ENCODE measurements at places on chromosomes 2 and 18.

DNA sequence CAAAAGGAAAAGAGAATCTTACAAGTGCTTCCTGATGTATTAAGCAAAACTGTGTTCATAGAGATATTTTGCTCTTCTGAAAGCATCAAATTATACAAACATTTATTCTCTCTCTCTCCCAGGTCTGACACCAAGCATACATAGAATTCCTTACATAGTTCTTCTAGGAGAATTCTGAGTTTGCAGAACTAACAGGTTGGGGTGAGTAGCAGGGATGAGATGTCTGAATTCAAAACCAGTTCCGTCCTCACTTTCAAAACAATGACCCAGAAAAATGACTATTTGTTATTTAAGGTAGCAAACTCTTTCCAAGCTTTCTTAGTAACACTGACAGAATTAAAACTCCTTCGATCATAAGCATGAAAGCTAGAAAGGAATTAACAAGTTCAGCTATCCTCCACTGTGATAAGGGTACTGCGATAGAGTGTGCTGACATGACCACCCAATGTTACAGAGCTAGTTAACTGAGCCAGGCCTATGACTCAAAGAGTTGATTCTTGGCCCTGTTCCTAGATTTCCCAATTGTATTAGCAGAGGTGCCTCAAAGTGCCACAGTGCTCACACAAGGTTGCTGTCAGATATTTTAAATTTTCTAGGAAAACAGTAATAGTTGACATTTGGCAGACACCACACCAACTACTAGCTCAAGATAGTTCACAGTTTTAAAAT, 85.8 kb upstream of the SETBP1 start:
- no peak for DNase-seq

DNA sequence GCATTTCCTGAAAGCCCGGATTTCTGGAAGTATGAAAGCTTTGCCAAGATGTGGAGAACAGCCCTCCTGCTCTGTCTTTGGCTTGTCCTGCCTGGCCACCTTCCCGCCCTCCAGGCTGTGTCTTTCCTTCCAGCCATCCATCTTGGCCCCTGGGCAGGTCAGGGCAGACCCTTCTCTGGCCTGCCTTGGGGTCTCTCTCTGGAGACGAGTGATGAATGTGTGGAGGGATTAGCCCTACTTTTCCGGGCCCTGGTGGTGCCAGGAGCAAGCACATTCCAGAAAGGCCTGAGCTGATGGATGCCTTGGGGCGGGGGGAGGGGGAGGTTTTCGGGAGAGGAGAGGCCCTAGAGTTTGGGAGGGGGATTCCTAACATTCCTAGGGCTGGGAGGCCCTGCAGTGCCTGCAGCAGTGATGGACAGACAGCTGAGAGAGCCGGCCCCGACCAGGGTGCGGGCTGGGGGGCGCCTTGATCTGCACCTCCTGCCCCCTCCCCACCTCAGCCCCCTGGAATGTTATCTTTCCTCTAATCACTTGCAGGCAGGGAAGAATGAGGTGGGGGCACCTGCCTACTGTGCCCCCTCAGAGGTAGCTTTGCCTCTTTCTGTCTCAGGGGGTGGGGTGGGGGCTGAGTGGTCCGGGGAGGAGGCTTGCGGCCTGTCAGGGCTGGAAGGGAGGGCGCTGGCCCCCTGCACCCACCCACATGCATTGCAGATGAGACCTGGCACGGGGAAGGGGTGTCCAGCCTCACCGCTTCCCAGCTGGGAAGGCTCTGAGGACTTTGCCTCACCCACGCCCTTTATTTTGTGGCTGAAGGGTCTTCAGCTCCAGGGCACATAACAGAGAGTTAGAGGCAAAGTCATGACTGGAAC, 156.2 kb downstream of the DDX1 start:
- no peak for DNase-seq

GRCh38 chr2:23584054-23584745, 199.2 kb downstream of the KLHL29 start:
- no peak for DNase-seq

DNA sequence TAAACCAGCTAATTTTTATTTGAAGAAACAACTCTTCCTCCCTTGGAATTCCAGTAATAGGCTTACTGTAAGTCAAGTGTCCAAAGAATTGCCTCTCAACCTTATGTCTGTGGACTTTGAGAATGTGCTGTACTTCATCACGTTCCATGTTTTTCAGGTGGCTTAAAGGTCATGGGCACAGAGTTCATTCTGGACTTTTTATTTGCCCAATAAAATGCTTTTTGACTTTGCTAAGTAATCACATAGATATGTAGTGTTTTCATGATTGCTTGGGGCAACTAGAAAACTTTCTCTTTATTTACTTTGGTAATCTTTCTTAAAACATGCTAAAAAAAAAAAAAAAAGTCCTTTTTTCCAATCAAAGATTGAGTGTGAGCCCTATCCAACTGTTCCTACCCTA, 10.4 kb upstream of the DNAH7 start:
- no peak for DNase-seq

- DNase-seq = no peak
These were observed 3.7 kb upstream of the ODC1 start for GRCh38 chr2:10451819-10452218.

DNA sequence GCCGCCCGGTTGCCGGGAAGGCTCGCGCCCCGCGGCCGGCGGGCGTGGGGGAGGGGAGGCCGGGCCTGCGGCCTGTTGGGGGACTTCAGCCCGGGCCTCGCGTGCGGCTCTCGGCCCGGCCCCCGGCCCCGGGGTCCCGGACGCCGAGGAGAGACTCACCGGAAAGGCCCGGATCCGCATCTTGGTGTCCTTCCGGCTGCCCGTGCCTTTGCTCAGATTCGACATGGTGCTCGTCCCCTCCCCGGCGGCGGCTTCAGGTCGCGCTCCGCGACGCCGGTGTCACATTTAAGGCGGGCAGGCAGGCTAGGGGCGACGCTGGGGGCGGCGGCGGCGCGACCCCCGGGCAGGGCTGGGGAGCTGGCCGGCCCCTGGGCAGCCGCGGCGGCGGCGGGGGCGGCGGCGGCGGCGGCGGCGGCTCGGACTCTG, 365 bp downstream of the CUL3 start:
- peak; percentile 65 for DNase-seq

- DNase-seq = no peak
These were observed 11.5 kb upstream of the ASB1 start for GRCh38 chr2:238415036-238415764.

DNA sequence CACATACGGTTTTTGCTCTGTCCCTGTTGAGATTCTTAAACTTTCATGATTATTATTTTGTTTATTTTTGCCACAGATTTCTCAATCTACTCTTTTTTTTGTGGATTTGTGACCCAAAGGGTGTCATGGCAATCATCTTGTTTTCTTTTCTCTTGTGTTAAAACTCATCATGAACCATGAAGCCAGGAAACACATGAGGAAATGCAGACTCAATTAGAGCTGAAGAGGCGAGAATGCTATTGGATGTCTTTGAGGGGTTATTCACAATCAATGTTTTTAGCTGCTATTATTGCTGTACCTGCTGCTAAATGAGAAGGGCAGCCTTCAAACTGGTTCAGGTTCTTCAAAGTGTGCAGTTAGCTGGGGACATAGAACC, 99.5 kb upstream of the MMADHC start:
- no peak for DNase-seq

GRCh38 chr2:60159519-60159918, 393.9 kb downstream of the BCL11A start:
- DNase-seq = no peak

GRCh38 chr2:64019083-64019974, at the start of gene VPS54:
TSS of gene VPS54 (minus strand) at chr2:64019428. CDS start at chr2:63983999, 35,429 bp downstream.
- peak; percentile 56 for DNase-seq

DNA sequence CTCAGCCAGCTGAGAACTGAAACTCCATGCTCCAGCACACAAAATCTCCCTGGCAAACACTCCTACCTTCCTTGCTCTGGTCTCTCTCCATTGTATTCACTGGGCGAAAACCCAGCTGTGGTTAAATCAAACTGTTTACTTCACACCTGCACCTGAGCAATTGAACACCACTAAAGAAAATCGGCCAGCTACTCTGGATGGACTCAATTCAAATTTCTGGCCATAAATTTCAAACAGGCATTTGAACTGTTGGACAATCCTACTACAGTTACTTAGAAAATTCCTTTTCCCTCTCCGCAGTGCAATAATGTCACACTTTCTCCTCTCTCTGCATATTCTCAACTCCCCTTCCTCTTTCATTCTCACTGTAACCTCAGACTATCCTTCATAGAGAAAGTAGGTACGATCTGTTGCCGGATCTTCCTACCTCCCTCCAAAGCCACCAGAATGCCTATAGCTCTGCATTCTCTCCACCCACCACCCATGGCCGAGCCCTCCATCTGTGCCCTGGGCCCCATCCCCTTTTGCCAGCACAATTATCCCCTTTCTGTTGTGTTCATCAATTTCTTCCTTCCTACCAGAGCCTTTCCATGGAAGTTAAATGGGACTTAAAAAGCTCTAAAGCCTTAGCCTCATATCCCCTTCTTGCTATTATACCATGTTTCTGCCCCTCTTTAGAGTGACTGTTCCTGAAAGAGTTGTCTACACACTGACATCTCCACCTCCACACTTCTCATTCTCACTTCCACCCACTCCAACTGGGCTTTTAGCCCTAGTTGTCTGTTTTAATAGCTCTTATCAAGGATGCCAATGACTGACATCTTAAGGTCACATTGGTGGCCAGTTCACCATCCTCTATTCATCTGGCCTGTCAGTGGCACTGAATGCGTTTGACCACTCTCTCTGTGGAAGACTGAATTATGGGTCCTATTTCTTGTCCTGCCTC, 127.5 kb upstream of the SLC1A4 start:
- DNase-seq = no peak

- no peak for DNase-seq
These were observed 332.0 kb downstream of the PIK3C3 start for GRCh38 chr18:42287047-42287446.

DNA sequence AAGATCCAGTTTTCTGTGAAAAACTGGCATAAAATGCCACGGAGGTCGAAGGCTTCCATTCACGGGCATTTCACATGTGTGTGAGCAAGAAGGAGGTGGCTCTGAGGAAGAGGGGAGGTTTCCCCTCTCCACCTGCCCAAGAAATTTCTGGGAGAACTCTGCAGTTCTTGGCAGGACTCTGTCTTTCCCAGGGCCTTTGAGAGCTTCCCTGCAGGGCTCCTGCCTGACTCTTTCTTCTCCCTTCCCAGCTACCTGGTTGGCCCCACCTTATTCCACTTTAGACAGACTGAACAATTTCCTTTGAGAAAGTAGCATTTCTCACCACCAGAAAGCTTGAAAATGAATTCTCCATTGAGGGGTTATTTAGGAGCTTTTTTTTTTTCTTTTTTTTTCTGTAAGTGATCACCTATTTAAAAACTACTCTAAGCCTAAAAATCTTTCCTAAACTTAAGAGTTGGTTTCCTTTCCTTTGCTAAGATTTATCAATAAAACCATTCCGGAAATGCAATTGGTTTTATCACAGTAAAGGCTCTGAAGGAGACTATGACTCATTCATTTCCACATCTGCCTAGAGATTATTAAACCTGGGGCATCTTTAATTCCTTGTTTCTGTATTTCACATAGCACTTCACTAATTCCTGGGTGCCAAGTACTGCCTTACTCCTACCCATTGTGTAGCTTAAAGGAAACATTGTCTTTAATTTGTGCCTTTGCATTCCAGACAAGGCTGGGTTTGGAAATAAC, 59.3 kb downstream of the UNC80 start:
- DNase-seq = no peak

GRCh38 chr2:121598087-121598486, 51.2 kb downstream of the CLASP1 start:
- no peak for DNase-seq

DNA sequence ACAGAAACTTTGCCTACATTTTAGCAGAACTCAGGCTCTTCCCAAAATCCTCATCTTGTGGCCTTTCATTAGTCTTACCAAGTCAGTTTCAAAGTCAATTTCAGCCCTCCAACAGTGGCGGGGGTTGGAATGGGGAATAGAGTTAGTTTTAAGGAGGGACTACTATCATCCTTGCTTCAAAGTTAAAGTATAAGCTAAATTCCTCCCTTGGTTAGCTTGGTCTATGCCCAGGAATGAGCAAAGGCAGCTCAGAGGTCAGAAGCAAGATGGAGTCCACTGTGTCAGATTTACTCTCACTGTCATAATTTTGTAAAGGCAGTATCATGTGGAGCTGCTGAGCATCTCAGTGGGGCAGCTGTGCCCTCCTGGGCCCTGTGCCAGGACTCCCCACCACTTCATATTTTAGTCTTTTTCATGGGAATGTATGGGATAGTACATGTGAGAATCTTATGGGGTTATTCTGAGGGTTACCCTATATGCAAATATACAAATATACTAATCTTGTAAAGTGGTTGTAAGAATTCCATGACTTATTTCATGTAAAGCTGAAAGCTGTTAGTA, 145.2 kb upstream of the MMADHC start:
- no peak for DNase-seq

- DNase-seq = peak; percentile 0
These were observed 337.5 kb upstream of the NT5C1B start for GRCh38 chr2:18926631-18927524.

DNA sequence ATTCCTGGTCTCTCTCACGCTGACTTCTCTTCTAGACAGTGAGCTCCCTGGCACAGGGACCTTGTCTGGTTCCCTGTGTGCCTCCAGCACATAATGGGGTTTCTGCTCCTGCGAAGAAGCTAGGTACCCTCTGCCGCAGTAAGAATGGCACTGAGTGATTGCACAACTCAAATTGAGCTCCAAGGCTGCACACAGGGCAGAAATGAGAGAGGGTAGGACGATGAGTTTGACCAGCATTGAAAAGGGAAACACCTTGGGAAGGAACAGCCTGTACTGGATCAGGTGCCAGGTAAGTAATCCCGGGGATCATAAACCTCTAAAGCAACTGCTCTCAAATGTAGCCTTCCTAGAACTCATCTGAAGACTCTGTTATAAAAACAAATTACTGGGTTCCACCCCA, 21.0 kb upstream of the MSGN1 start:
- no peak for DNase-seq

GRCh38 chr2:149885468-149885867, 297.9 kb upstream of the MMADHC start:
- DNase-seq = no peak

DNA sequence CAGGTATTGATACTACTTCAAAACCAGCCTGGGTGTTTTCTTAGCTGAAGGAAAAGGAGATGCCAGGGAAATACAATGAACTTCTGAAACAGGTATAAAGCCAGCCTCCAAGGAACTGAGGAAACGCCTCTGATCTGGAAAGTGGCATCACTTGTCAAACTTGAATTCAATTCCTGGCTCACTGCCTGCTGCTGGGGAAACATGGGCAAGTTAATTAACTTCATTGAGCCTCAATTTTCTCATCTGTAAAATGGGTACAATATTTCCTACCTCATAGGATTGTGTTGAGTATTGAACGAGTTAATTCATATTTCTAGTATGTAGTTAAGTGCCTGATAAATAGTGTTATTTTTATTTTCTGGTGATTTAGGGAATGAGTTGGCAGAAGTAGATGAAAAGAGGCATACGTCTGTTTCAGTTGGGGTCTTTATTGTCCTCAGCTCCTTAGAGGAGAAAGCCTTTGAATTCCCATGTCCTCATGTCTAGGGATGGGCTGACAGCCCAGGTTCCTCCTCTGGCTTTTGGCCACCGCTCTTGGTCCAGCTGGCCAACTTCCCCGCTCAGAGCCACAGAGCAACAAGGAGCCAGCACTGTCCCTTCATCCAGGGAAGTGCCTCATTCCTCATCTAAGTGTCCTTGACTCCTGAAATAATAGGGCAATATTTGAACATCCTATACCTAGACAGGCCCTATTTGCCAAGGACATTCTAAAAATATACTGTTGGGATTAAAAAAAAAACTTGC, 210.5 kb upstream of the GATA6 start:
- DNase-seq = no peak

Data from CD4-positive, alpha-beta T cell treated with Interleukin-1 beta for 1 hour (primary cell).